ENCODE measurements at places on chromosomes 6 and 20.
A peak's percentile ranks its signal among the peaks of the same experiment; 100 is the strongest.

DNA sequence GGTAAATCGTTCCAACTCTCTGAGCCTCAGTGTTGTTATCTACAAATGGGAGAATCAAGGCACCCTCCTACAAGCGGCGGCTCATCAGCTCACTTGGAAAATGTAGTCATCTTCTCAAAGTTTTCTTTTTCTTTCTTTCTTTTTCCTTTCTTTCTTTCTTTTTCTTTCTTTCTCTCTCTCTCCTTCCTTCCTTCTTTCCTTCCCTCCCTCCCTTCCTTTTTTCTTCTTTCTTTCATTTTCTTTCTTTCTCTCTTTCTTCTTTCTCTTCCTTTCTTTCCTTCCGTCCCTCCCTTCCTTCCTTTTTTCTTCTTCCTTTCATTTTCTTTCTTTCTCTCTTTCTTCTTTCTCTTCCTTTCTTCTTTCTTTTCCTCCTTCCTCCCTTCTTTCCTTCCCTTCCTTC lies 55.0 kb upstream of the TGM3 start:
- DNase-seq = no peak

DNA sequence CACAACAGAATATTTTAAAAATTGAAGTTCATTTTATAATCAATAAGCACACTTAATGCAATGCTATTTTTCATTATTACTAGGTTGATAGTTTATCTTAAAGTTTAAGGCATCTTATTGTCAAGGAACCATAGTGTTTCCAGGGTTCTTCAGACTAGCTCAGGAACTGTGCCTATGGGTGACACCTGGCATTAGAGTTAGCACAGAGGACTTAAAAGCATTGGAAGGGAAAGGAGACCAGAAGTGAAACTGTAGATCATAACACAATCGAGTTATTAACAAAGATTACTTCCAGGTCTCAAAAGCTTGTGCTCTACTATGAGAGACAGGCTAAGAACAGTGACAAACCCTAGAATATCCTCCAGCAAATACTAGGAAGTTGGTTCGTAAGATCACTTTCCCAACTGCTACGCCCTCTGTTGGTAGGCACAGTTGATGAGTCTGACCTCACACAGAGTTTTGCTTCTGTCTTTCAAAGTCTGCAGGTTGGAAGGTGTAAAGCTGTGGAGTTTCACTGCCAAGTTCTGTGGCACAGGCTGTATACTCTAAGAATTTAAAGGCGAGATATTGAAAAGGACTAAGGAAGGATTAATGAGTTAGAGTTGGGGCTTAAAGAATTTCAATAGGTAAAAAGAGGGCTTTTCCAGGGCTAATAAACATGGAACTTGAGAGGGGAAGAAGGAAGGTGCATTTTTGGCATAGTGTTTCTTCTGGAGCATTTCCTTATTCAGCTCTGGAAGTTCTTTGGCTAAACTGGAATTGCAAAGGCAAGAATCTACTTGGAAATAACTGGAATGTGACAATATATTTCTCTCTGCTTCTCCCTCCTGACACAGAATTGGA lies 531.3 kb upstream of the JAG1 start:
- peak; percentile 31 for DNase-seq

DNA sequence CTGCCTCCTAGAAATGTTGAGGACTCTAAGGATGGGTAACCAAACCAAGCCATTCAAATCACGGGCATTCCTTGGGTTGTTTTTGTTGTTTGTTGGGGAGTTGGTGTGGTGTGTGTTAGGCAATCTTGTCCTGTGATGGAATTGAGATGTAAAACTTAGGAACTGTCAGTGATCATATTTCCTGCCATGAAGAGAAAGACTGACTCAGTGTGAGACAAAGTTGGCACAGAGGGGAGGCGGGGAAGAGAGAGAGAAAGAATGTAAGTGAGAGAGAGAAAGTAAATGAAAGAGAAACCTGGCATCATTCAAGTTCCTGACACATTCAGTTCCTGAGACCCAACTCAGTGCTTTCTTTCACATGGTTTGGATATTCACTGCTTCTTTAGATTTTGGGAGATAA lies 21.6 kb upstream of the FBXO30 start:
- no peak for DNase-seq

GRCh38 chr6:6224933-6225486 lies 95.5 kb downstream of the F13A1 start:
- no peak for DNase-seq

DNA sequence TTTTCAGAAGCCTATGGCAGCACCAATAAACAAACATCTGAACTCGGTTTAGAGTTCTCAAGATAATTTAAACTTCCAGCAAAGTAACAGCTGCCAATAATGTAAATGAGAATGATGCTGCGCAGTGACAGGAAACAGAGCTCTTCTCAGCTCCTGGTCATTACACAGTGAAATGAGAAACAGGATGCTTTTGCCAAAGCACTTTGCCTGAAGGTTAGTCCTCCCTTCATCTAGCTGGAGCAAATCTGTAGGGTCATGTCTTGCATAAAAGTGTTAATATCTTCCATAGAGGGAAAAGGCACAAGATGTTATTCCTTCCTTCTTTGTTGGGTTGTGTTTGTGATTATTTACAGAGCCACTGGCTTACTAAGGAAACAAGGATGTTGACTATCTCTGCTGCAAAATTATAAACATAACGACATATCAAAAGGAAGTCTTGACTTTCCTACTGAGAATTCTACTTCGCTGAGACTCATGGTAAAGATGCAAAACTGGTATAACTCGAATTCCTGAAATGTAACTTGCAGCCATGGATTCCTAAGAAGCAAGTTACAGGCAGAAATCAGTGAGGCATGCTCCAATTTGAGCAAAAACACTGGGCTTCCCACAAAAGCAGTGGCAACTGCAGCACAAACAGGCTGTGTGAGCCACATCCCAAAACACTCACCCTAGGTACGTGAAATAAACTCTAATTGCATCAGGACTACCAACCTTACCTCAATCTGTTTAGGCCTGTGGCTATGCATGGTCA lies 102.5 kb upstream of the BEND6 start:
- DNase-seq = no peak

DNA sequence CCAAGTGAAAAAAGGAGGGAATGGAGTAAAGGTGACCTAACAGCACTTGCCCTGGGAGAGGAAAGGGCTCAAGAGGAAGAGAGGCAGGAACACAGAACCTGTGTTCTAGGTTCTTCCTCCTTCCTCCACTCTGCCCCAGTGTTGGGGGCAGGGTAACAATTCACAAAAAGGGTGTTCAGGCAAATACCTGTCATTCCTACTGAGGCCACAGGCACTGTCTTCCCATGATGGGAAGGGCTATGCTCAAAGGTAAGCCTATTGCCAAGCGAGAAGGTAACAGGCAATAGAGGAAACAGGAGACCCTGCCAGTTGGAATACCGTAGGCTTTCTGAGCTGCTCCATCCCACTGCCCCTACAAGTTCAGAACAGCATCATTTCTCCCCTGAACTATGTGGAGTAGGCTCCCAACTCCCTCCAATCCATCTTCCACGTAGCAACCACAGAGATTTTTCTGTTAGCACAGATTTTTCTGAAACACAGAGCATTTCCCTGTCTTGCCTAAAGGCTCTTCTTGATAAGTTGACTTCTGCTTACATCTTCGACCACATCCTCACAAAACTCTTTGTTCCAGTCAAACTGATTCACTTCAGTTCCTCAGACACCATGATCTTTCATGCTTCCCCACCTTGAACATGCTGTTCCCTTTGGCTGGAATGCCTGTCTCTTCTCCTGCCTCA lies 2.7 kb downstream of the AGPAT1 start:
- DNase-seq = no peak

DNA sequence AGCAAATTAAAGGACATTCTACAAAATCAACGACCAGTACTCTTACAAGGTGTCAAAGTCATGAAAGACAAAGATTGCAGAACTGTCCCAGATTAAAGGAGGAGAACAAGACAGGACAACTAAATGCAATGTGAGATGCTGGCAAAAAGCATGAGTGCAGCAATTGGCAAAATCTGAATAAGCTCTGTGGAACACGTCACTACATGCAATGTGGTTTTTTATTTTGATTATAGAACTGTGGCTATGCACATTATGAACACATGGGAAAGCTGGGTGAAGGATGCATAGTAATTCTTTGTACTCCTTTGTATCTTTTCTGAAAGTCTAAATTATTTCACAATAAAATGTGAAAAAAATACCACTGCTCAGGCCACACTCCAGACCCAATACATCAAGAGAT lies 509.4 kb downstream of the KIF16B start:
- DNase-seq = no peak

- peak; percentile 99 for DNase-seq
Observed at GRCh38 chr20:34713194-34713943, 9.2 kb downstream of the TP53INP2 start.

GRCh38 chr6:53530346-53530745 lies 14.6 kb downstream of the GCLC start:
- DNase-seq = no peak

DNA sequence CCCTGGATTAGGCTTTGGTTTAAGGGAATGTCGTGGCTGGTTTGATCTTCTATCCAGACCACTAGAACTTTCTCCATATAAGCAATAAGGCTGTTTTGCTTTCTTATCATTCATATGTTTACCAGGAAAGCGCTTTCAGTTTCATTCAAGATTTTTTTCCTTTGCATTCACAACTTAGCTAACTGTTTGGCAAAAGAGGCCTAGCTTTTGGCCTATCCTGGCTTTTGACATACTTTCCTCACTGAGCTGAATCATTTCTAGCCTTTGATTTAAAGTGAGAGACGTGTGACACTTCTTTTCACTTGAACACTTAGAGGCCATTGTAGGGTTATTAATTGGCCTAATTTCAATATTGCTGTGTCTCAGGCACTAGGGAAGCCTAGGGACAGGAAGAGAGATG lies 1.7 kb upstream of the FAM50B start:
- DNase-seq = no peak

GRCh38 chr6:9504191-9504590 lies 910.7 kb downstream of the TFAP2A start:
- no peak for DNase-seq

DNA sequence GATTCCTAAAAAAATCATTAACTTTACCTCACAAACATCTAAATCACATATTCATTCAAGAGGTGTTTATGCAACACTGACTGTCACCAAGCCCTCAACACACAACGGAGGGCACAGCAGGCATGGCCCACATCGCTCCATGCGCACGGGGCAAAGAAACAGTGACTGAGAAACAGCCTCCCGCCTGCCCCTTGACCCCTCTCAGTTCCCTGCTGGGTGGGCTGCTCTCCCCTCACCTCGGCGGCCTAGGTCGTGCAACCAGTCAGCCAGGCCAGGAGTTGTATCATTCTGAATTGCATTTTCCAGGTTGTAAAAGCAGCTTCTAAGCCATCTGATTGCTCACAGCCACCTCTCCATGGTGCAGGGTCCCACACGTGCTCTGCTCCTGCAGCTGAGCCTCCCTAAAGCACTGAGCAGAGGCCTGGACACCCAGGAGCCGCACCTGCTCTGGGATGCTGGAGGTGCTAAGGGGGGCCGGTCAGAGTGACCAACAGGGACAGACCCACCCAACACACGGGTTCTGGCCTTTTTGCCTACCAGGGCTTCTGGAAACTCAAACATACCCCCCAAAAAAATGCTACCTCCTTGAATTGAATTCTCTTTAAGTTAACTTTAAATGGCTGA lies 37.9 kb downstream of the TAF4 start:
- no peak for DNase-seq

- no peak for DNase-seq
Observed at GRCh38 chr20:48283470-48284110, 498.3 kb upstream of the SULF2 start.

DNA sequence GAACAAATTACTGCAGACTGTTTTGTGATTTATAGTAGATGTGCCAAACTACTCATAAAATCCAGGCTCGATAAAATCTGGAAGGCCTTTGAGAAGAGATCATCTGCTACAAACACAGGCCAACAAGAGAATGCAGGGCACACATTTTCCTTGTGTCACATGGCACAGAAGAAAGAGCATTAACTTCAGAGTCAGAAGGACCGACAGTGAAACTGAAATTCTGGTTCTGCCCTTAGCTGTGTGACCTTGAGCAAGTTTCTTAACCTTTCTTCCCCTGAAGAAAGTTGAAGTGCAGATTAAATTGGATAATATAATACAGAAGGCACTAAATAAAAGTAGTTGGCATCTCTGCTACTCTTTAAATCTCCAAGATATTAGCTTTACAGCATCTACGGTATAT lies 338.4 kb upstream of the IRAK1BP1 start:
- no peak for DNase-seq

GRCh38 chr6:26581164-26581915 lies 15.4 kb upstream of the ABT1 start:
- DNase-seq = no peak

DNA sequence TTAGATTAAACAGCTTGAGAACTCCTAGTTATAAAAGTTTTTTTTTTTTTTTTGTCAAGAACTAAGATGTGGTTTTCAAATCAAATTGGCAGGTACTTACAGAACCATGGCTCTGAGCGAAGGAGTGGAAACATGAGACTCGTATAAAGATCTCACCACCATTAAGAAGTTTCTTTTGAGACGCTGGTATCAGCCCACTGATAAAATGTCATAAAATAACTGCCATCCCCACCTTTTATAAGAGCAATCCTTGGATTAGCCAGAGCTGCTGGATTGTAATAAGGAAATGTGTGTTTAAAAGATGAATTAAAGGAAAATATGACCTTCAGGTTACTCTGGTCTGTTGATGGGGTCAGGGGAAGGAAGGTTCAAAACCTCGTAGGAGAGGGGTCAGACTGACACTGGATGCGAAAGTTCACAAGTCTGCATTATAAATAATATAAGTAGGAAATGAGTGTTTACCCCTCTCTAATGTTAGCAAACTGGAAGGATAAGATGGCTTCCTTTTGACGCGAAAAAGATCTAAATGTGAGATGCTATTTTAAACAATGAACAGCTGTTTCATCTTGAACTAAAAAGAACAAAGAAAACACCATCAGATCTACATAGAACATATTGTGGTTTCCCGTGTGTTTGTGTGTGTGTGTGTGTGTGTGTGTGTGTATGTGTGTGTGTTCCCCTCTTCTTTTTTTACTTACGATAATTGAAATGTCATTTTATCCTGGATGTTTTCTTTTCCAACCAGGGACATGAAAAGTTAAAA lies 386.8 kb upstream of the JAG1 start:
- no peak for DNase-seq

GRCh38 chr6:16078064-16078463 lies 50.8 kb upstream of the MYLIP start:
- no peak for DNase-seq

- no peak for DNase-seq
Observed at GRCh38 chr6:75449630-75450206, 43.9 kb downstream of the FILIP1 start.

DNA sequence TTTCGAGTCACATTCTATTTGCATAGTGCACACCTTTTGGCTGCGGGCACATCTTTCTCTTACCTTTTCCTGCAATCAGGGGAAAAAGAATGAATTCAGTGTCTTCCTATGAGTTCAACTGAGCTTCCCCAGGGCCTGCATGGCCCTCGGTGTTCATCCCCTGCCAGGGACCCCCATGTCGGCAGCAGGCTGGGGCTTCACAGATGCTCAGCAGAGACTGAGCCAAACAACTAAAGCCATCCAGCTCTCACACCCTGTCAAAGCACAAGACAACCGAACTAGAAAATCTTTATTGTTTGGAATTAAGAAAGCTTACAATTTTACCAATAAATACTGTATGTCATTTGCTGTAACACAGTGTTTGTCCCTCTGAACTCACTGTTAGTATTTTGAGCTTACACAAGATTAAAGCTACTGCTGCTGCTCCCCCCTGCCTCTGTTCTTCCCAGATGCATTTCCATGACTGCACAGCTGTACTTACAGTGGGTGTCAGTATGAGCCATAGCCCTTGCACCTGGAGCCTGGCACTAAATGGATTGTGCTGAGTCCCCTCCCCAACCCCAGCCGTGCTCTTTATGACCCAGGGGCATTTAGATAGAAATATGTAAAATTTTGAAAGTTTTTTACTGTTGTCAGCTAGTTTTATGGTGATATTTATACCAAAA lies 205.8 kb downstream of the TMEM242 start:
- no peak for DNase-seq

- DNase-seq = no peak
Observed at GRCh38 chr20:38831049-38831691, 25.7 kb downstream of the PPP1R16B start.
